Stimulated activated CD8-positive, alpha-beta memory T cell treated with anti-CD3 and anti-CD28 coated beads, Interleukin-2, amount 100 ng/mL, for 1 hour (primary cell): ENCODE measurements at places on chromosomes 1 and 21.

GRCh38 chr1:47593013-47593568 is 155.2 kb downstream of the FOXD2 start:
- DNase-seq = no peak

GRCh38 chr1:115717541-115717940 is 51.0 kb downstream of the CASQ2 start:
- DNase-seq = no peak

- no peak for DNase-seq
These were observed 48.6 kb downstream of the WNT2B start for GRCh38 chr1:112557385-112557784.

- DNase-seq = no peak
These were observed 3.1 kb upstream of the BLACAT1 start for GRCh38 chr1:205458777-205459566.
